ENCODE measurements at places on chromosomes 3 and 15. TPM values are rescaled to one million over a fixed set of nuclear protein-coding genes. Genes with fewer than 3 reads are reported as not detected.
A peak's percentile ranks its signal among the peaks of the same experiment; 100 is the strongest.

DNA sequence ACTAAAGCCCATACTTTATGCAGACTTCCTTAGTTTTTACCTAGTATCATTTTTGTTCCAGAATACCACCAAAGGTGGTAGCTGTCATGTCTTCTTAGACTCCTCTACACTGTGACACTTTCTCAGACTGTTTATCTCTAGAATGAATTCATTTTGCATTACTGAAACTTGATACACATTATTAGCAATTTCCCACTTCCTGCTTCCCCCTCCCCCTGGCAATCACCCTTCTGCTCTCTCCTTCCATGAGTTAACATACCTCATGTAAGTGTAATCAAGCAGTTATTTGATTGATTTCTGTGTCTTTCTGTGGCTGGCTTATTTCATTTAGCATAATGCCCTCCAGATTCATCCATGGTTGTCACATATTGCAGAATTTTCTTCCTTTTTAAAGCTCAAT, 204.9 kb downstream of the STAG1 start:
- no peak for DNase-seq
- H3K27ac ChIP-seq = peak overlapping the region; percentile 44
- no peak overlapping the region for H3K4me3 ChIP-seq
- peaks cover 8% of the 10 kb centered on the region for H3K4me1 ChIP-seq
- H3K36me3 ChIP-seq = peaks cover 20% of the 10 kb centered on the region
- H3K27me3 ChIP-seq = no peaks in the 10 kb centered on the region

- peaks cover 39% of the 10 kb centered on the region for H3K36me3 ChIP-seq
- H3K4me3 ChIP-seq = no peak overlapping the region
- H3K27me3 ChIP-seq = no peaks in the 10 kb centered on the region
Measured at GRCh38 chr15:58694641-58695398, 54.7 kb downstream of the ADAM10 start.

The BOC gene
- 85.3 TPM for total RNA-seq

- no peaks in the 10 kb centered on the region for H3K27me3 ChIP-seq
- H3K4me3 ChIP-seq = no peak overlapping the region
- no peaks in the 10 kb centered on the region for H3K36me3 ChIP-seq
- peaks cover 50% of the 10 kb centered on the region for H3K4me1 ChIP-seq
- no peak for DNase-seq
- no peak overlapping the region for H3K27ac ChIP-seq
Measured at GRCh38 chr15:95558916-95559315, 771.6 kb upstream of the NR2F2 start.

The FBXL22 gene
- total RNA-seq = 0.63 TPM

The MTMR10 gene
- total RNA-seq = 24.7 TPM

All from mesothelial cell of epicardium (in vitro differentiated cells).